Stimulated activated CD4-positive, alpha-beta T cell treated with anti-CD3 and anti-CD28 coated beads, Interleukin-4, amount 100 ng/mL, for 1 hour (primary cell): ENCODE measurements at places on chromosomes 2 and 18.

DNA sequence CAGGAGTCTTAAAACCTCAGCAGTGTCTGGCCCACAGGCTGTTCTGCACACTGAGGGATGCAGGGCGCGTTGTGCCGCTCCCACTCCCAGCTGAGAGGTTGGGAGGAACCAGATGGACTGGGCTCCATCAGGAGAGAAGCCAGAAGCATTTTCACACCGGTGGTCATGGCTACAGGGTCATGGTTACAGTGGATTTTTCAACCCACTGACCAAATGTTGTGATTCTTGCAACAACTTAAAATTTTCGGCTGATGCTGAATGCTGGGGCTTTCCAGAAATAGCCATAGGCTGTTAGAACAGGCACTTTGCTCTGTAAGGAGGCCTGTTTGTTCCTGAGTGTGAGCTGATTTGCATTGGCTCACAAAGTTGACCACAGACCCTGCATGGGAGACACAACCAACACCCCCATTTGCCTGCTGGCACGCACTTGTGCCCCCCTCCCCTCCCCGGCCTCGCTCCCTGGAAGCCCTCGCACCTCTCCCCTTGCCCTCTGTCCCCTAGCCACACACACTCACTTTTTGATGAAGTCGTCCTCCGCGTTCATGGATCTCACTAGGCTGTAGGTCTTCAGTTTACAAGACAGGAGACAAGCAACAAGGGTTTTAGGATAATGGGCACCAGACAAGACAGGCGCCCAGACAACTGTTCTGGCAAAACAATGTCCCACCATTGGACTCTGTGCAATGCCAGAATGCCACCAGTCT is 3.4 kb downstream of the LPIN1 start:
- DNase-seq = no peak

DNA sequence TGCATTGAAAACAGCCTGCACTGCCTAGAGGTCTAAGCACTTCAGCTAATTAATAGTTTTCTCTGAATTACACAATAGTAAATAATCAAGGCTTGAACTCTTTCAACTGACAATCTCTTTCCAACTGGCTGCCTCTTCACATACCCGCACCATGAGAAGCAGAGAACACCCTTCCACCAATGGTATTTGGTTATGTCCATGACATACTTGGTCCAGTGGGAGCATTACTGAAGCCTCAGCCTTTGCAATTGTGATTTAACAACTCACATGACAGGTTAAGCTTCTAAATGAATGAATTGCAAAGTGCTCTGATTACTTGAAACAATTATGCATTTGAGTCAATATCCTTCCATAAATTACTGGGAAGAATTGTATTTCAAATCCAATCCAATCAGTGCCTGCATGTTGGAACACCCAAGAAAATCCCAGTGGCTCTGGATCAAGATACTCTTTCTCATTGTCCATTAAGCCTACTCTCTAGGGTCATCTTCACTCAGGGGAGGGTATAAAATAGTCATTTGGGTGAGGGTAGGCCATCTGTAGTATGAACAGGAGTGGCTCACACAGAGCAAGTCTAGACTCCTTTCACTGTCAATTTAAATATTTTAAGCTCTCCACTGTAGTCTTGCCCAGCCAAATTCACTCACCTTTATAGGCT is 101.1 kb downstream of the HS1BP3 start:
- DNase-seq = no peak

DNA sequence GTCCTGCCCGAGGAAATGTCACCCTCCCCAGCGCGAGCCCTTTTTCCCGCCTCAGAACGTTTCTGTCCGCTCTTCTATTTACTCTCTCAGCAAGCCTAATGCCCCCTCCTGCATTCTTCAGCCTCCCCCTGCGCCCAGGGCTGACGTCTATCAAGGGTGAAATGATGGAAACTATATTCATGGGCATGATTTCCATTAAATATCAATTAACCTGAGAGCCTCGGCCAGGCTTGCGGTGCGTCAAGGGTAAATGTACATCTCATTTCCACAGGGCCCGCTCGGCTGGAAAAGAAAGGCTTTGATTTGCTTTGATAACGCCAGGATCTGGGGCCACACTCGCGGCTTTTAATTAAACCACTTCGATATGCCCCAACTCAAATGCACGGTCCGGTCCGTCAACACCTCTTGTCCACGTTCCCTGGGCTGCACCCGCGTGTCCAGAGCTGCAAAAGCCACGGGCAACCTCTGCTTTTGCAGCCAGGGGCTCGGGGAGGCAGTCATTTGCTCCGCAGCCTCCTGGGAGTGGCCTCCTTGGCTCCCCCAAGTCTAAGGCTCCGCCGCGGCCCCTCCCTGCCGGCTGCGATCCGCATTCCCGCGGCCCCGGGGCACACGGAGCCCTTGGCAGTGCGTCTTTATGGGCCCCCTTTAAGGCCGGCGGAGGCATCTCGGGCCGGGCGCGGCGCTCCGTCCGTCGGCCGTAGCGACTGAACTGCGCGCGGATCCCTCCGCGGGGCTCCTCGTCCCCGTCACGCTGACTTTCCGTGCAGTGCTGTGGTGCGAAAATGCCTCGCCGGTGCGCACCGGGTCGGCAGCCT is at the start of gene HOXD8:
Gene HOXD8, plus strand, starts transcription at position 724 of the 815 bp plus-strand sequence. CDS start 662 bp downstream, outside the sequence.
- peak; percentile 32 for DNase-seq

GRCh38 chr2:15731213-15731888 is 139.7 kb downstream of the DDX1 start:
- no peak for DNase-seq

DNA sequence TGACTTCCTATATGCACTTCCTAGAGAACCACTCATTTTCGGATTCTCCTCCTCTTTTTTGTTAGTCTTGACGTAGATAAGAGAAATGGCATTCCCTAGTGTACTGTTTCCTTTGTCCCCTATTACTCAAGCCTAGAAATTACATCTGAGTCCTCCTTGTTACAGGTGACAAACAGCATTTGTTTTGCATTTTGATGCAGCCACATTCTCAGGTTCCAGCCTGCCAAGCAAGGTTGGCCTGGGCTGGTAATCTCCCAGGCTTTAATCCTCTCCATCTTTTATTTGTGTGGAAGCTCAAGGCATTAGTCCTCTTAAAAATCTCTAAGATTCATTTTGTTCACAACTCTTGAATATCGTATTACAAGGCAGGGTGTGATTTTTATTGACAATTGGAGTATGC is 318.0 kb upstream of the NRP2 start:
- DNase-seq = no peak

DNA sequence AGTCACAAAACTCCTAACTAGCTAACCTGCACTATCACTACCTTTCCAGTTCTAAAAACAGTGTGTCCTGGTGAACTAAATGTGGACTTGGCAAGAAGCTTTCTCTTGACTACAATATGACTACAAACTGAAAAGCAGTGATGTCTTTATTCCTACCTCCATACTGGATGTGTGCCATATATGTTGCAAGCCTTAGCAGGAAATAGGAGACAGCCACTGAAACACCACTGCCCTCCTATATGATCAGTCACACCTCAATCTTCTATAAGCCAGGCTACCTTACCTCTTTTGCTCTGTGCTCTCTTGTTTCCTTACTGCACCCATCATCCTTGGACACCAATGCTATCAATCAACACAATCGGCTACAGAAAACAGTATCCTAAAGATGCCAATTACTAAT is 34.1 kb downstream of the SS18 start:
- no peak for DNase-seq

DNA sequence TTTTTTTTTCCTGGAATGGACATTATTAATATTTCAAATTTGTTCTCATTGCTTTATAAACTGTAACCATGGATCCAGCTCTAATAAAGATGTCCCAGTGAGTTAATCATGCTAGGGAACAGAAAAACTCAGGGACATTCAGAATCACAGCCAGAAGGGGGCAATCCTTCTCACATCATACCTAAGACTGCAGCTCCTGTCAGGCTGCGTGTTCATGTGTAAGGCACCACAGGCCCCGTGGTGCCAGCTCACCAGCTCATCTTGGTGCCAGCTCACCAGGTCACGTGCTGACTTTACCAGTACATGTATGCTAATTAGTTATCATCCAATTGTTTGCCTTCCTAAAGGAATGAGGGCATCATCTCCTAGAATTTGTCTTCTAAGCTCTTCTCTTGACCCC is 84.7 kb upstream of the NEDD4L start:
- DNase-seq = no peak

DNA sequence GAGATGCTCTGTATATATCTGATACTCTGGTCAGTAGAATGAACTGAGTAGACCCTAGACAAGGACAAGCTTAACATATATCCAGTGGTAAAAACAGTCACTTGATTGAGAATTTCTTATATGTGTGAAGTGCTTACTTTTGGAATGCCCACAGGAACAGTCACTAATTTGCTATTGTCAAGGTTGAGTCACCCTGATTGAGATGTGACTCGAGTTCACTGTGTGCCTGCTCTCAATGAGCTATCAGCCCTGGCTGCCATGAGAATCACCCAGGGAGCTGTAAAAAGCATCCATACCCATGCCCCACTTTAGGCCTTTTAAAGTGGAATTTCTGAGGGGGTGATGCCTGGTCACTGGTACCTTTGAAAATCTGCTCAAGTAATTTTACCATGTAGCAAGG is 283.7 kb downstream of the SUCLG1 start:
- no peak for DNase-seq

- no peak for DNase-seq
These were observed 488 bp upstream of the RHOB start for GRCh38 chr2:20446255-20446916.

GRCh38 chr2:100029460-100029859 is 112.9 kb downstream of the AFF3 start:
- no peak for DNase-seq

DNA sequence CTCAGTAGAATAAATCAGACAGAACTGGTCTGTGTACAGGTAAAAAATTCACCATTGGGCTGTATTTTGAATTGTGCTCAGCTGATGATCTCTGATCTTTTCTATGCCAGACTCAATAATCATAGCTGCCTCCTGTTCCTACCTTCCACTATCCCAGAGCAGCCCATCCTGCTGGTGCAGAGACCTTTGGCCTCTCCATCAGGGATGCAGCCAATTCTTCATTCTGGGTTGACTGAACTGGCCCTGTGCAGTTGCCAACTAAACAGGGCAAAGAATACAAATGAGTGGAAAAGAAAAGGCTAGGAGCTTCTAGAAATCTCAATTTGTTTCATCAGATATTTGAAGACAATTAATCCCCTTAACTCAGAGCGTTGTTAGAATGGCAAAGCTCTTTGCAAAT is 1781.3 kb upstream of the CELF4 start:
- no peak for DNase-seq

- DNase-seq = no peak
These were observed 963 bp downstream of the INPP1 start for GRCh38 chr2:190344276-190344827.

- no peak for DNase-seq
These were observed 672.2 kb downstream of the CPS1 start for GRCh38 chr2:211228559-211228958.
